Activated naive CD4-positive, alpha-beta T cell treated with anti-CD3 and anti-CD28 coated beads for 36 hours (primary cell): ENCODE measurements at places on chromosomes 7 and 10.

DNA sequence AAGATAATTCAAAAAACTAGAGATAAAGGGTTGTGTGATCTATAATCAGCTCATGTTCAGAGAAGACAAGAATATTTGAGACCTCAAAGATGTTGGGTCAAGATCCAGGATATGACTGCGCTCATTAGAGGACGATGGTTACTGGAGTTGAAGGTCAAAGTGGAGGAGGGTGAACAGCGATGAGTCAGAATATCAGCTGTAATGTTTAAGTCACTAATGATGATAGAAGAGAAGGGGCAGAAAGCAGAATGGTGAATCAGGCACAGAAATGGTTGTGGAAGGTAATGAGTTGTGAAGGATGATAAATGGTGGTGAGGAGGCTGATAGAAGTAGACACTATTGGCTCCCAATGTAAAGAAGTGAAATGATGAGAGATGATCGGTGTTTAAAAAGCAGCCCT, 540.3 kb downstream of the INHBA start:
- no peaks in the 10 kb centered on the region for H3K27me3 ChIP-seq
- no peak for DNase-seq
- no peaks in the 10 kb centered on the region for H3K4me1 ChIP-seq
- no peak overlapping the region for H3K4me3 ChIP-seq
- no peaks in the 10 kb centered on the region for H3K36me3 ChIP-seq

DNA sequence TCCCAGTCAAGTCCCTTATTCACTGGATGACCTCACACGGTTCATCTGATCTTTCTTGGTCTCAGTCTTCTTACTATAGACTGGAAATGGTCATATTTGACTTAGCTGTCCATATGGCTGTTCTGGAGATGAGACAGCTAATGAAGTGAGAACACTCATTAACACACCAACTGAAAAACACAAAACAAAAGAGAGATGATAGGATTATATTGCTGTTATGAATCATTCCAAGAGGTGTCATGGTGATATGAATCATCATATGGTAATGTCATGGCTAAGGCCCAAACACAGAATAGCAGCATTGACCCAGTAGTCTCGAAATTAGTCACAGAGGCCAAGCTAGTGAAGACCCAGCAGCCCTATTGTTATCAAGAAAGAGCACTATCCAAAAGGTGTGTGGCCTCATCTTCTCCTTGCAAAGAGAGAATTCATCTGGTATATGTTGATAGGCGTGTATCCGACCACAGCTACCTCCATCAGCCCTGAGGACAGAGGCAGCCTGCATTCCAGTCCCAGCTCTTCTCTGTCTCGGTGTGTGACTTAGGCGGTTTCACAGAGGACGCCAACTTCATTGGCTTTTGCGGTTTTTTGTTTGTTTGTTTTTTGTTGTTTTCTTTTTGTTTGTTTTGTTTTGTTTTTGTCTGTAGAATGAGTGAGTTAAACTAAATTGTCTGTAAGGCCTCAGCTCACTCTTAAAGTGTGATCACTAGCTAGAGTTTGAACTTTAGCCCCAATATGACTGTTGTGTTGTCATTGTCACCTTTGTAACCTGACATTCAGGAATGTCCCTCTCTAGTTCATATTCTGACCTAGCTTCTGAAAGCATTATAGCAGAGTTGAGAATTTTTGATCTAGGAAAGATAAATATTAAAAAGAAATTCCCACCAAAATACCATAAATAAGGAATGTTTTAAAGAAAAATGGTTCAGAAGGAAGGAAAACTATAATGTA, 97.4 kb upstream of the PDCD4 start:
- peaks cover 47% of the 10 kb centered on the region for H3K4me1 ChIP-seq
- H3K4me3 ChIP-seq = no peak overlapping the region
- peak overlapping the region; percentile 77 for H3K27ac ChIP-seq
- H3K27me3 ChIP-seq = no peaks in the 10 kb centered on the region
- H3K36me3 ChIP-seq = no peaks in the 10 kb centered on the region

DNA sequence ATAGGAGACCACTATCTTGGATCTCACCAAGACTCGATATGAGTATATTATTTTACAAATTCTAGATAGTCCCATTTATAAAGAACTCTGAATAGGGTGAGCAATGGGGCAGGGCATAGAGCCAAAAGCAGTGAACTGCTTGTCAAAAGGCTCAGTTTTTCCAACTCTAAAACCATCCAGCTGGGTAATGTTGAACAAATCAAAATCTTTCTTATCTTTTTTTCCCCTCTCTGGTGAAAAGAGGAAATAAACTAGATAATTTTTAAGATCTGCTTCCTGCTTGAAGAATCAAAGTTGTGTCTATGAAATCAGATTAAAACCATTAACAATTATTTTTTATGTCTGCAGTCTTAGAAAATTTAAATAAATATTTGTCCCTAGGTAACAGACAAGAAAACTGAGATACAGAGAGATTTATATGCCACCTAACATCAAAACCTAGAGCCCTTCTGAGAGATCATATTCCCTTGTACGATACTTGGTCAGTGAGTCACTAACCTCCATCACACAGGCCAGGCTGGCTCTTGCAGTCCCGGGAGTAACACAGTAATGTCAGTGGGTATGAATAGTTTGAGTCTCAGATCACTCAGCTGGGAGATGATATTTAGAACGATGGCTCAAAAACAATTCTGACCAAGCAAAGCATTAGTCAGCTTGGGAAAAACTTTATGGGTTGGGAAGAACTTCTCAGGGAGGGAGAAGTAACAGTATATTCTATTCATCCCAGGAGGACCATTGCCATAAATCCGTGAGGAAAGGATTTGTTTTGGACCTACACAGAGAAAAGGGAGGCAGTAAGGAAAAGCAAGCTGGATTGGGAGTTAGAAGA, 178.8 kb downstream of the REEP3 start:
- no peaks in the 10 kb centered on the region for H3K27me3 ChIP-seq
- H3K27ac ChIP-seq = no peak overlapping the region
- H3K4me1 ChIP-seq = peaks cover 5% of the 10 kb centered on the region
- peak; percentile 18 for DNase-seq
- H3K36me3 ChIP-seq = no peaks in the 10 kb centered on the region

DNA sequence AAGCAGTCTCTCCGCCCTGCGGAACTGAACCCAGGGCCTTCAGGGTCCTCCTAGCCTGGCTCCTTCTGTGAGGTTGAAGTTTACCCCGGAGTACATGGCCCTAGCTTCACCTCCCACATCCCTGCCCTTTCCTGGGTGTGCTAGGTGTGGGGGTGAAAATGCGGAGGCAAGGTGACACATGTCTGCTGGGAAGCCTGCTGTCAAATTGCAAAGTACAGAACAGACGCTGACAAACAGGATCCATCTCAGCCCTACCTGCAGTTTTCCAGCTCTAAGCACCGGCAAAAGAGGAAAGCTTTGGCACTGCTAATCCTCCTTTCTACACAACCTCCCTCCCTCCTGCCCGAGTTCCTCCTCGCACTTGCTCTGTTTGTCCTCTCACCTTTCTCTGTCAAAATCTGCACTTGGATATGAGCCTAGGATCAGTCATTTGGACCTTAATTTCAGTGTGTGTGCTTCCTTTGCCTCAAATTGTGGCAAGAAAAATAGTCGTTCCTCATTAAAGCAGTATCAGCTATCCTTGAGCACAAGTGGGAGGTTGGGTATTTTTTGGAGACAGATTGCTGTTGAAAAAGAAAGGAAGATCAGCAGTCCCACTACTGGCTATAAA, 14.4 kb upstream of the GPR15LG start:
- H3K27me3 ChIP-seq = no peaks in the 10 kb centered on the region
- no peak for DNase-seq
- H3K27ac ChIP-seq = no peak overlapping the region
- H3K4me3 ChIP-seq = no peak overlapping the region

GRCh38 chr10:1933215-1933614, 195.9 kb upstream of the ADARB2 start:
- no peaks in the 10 kb centered on the region for H3K27me3 ChIP-seq
- H3K36me3 ChIP-seq = no peaks in the 10 kb centered on the region
- H3K4me3 ChIP-seq = no peak overlapping the region
- peaks cover 16% of the 10 kb centered on the region for H3K4me1 ChIP-seq
